ENCODE measurements at places on chromosomes 3 and 15.

GRCh38 chr15:37125143-37125542, 24.8 kb upstream of the MEIS2 start:
- no peak for DNase-seq

GRCh38 chr15:67077641-67078215, 12.3 kb downstream of the SMAD3 start:
- no peak for DNase-seq

- DNase-seq = no peak
Measured at GRCh38 chr3:129123314-129124060, 1.9 kb upstream of the RAB43 start.

DNA sequence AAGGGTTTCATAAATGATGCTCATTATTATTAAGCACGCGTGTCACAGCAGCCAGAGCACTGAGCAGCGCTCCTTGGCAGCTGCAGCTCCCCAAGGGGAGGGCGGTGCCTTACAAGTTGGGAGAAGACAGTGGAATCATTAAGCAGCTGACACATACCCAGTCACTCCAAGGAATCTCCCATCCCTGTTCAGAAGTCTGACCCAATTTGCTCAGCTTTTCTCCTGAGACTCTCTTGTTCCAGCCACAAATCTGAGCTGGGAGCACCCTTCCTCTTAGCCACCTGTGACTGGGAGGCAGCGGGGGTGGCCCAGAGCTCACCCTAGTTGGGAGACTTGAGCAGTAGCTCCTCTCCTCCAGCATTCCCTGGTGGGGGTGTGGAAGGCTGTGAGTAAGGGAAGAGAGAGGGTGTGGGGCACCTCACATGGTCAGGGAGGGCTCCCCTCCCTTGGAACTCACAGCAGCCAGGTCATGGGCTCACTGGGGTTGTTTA, 64.3 kb downstream of the DUT start:
- DNase-seq = no peak

GRCh38 chr15:66151809-66152208, 101.7 kb downstream of the MEGF11 start:
- DNase-seq = no peak

DNA sequence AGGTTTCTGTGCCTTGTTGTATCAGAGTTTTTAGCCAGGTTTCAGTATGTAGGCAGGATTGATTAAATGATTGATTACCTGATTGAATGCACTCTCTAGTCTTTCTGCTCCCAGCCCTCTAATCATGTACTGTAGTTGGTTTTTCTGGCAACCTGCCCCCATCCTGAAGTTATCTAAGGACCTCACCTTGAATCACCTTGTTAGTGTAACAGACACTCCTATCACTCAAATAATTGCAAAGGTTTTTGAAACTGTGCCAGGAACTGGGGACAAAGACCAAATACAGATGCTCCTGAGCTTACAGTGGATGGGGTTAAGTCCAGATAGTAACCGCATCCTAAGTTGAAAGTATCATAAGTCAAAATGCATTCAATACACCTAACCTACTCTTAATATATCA, 141.5 kb upstream of the EIF1B start:
- DNase-seq = no peak

GRCh38 chr3:184691397-184692231, 20.2 kb downstream of the MAGEF1 start:
- DNase-seq = no peak

DNA sequence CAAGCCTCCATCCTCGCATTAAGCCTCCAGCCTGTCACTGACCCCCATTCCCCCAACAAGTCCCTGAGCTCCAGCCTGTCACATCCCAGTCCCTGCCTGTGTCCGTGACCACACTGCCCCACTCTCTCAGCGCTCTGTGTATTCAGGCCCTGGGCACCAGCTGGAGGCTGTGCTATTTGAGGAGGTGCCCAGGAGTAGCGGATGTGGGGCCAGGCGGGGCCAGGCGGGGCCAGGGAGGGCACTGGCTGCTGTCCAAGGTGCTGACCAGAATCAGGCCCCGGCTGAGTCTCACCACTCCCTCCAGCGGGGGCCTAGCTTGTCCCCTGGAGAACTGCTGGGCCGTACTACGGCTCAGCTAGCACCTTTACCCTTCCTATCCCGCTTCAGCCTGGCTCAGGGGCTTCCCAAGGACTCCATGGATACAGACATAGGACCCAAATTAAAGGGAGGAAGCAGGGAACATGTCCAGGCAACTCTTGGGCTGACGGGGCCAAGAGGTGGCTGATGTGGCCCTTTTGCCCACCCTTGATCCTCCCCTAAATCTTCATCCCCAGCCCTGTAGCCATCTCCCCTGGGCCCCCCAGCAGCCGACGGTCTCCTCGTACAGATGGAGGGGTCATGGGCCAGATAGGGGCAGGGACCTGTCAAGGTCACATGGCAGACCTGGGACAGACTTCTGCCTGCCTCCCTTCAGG, 1.1 kb downstream of the HHATL start:
- peak; percentile 15 for DNase-seq

DNA sequence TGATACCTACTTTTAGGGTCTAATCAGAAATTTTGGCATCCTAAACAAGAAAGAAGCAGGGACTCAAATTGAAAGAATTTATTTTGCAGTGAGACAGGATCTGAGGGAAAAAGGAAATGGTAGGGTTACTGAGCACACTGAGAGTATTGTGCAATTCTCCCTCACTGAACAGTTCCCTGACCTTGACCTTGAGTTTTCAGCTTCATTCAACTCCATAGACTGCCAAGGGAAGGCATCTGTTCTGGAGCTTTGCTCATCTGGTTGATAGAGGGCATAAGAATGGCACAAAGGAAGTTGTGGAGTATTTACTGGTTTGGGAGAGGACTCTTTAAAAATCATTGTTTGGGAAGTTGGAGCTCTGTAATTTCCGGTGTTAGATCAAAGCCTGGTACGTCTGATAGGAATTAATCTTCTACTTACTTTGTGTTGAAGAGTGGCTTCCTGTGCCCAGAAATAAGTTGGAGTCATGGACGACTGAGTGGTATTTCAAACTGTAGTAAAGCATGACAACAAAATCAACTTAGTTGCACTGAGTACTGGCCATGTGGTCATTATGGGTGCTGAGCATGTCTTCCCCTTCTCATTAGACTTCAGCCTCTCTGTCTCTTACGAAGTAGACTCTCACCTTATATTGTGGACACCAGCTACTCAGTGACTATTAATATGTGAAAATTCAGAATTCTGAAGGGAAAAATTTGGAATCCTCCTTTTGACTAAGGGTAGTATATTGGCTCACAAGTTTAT, 40.8 kb downstream of the CLDN1 start:
- no peak for DNase-seq

GRCh38 chr3:152321200-152321954, 52.6 kb downstream of the MBNL1 start:
- DNase-seq = no peak

- DNase-seq = no peak
Measured at GRCh38 chr15:100170291-100171210, 171.2 kb downstream of the ADAMTS17 start.

DNA sequence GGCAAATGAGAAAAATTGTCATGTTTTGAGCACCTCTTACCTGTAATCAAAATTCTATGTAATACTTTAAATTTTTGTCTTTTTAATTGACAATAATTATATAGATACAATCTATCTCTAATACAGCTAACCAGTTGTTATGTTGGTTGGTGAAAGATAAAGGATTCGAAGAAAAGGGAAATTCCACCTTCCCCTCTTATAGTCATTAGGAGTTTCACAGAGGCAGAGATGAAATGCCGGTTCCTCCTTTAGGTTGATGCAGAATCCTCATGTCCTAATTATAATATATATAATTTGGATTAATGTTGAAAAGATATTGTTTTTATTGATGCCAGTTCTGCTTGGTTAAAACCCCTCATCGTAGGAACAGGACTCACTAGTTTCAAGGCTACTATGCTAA, 67.1 kb downstream of the LRCH3 start:
- no peak for DNase-seq

DNA sequence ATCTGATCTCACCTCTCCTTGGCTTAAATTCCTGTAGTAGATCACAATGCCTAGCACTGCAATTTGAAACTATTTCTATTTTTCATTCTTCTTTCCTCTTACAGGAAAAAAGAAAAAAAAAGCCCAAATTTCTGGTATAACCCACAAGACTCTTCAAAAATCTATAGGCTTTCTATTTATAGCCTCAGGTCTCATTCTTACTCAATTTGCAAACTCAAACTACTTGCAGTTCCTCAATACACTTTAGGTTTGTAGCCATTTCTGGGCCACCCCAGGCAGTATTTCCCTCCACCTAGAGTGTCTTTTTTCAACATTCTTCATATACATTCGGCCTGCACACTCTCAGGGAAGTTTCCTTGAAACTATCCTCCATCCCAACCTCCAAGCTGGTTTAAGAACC, 169.0 kb downstream of the TBC1D5 start:
- no peak for DNase-seq

DNA sequence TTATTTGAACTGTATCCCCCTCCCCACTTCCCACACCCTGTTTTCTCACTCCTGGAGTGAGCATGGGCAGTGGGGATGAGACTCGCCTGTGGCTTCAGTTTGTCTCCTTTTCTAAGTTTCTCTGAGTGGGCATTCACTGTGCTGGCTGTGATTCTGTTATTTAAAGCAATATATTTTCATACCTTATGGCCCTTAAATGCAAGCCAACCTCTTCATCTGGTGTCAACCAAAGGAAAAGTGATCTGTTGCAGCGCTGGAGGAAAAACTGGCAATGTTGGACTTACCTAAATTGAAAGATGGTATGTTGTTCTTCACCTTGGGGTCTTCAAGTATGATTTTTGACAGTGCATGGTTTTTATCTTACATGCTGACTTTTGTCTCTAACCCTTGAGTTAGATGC, 56.1 kb downstream of the RBM6 start:
- DNase-seq = no peak

DNA sequence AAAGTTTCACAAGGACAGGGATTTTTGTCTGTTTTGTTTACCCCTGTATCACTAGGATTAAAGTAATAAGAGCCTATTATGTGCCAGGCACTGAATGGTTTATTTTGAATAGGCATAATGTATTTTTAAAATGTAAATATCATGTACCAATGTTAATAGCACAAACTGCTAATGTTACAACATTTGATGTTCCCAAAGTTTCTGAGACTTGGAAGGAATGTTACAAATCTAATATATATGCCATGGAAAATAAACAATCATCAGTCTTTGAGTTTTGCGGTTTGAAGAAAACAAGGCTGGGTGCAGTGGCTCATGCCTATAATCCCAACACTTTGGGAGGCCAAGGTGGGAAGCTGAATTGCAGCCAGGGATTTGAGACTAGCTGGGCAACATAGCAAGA, 159.4 kb downstream of the CDIN1 start:
- DNase-seq = no peak

DNA sequence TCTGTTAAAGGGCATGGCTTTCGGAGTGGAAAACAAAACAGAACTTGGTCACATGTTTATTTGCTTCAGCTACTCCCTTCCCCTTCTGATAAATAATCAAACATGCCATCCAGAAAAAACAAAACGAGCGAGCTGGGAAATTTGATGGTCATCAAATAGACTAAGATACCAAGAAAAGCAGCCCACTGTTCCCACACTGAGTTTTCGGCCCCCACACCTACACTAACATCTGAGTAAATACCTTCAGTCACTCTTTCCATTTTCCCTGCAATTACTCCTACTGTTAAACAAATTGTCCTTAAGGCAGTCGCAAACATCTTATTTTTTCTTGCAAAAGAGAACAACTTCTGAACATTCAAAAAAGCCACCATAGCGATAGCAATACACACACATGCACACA, 454.6 kb downstream of the FOXP1 start:
- no peak for DNase-seq

GRCh38 chr15:31526916-31527690, 200.5 kb downstream of the KLF13 start:
- DNase-seq = no peak

DNA sequence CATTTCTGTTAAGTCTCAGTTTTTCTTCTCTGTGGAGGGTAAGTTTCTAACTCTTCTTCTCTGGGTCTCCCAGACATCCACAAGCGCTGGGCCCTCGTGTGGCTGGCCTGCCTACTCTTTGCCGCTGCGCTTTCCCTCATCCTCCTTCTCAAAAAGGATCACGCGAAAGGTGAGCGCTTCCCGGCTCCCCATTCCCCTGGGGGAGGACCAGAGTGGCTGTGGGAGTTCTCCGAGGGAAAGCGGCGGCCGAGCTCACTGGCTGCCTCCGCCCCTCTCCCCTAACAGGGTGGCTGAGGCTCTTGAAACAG, 1.1 kb upstream of the CRELD1 start:
- DNase-seq = no peak

DNA sequence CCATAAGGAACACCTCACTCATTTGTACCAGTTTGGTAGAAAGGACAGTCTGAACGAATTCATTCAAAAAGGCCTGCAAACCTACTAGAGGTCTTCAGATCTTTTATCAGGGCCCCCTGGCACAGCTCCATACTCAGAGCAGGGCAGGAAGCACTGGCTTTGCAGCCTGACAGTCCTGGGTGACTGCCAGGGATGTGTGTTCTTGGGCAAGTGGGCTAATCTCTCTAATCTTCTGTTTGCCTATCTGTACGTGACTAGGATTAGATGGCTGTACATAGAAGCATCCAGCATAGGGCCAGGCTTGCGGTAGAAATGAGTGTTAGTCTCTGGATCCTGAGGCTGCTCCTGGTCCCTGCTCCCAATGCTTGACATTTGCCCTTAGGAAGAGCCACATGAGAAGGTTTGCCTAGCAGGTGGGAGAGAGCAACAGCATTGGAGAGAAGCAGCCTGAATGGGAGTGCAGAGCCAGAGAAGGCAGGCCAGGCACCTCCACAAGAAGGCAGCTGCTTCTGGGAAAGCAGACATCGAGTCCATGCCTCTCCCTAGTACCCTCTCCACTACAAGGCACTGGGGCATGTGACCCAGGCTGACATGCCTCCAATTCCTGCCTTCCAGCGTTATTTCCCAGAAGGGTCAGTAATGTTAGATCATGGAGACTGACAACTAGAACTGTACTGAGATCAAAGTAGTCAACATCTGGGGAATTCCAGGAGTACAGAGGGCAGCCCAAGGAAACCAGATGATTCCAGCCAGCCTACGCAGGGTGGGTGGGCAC, 1.0 kb upstream of the CXCR6 start:
- no peak for DNase-seq

GRCh38 chr3:89488800-89489580, 381.6 kb downstream of the EPHA3 start:
- no peak for DNase-seq

- no peak for DNase-seq
Measured at GRCh38 chr3:186909078-186909853, 21.1 kb upstream of the ST6GAL1 start.

GRCh38 chr3:117018655-117019054, 309.1 kb downstream of the TUSC7 start:
- DNase-seq = no peak

DNA sequence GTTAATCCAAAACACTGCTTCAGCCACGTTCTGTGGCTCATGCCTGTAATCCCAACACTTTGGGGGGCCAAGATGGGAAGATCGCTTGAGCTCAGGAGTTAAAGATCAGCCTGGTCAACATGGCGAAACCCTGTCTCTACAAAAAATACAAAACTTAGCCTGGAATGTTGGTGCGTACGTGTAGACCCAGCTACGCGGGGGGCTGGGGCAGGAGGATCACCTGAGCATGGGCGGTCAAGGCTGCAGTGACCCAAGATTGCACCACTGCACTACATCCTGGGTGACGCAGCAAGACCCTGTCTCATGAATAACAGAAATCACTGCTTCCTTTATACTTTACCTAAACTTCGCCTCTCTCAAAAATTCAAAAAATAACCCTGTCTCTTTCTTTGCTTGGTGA, 1325.0 kb upstream of the CADM2 start:
- DNase-seq = no peak

- no peak for DNase-seq
Measured at GRCh38 chr3:127588806-127589577, 1.5 kb downstream of the TPRA1 start.

- no peak for DNase-seq
Measured at GRCh38 chr15:93152360-93152759, 63.3 kb upstream of the RGMA start.

- DNase-seq = no peak
Measured at GRCh38 chr3:178231645-178232044, 304.6 kb upstream of the KCNMB2 start.

Measured in GOT3 (cell line).